GOT3 (cell line): ENCODE measurements at places on chromosomes 4 and X.
A peak's percentile ranks its signal among the peaks of the same experiment; 100 is the strongest.

GRCh38 chrX:10104958-10105658 lies 51.7 kb upstream of the CLCN4 start:
- DNase-seq: no peak

GRCh38 chrX:63361494-63361893 lies 10.4 kb upstream of the SPIN4 start:
- DNase-seq: no peak

GRCh38 chrX:12901486-12901885 lies 4.9 kb upstream of the TLR8 start:
- peak; percentile 36 for DNase-seq

- DNase-seq: no peak
Observed at GRCh38 chrX:153928846-153929245, 2.8 kb upstream of the ARHGAP4 start.

DNA sequence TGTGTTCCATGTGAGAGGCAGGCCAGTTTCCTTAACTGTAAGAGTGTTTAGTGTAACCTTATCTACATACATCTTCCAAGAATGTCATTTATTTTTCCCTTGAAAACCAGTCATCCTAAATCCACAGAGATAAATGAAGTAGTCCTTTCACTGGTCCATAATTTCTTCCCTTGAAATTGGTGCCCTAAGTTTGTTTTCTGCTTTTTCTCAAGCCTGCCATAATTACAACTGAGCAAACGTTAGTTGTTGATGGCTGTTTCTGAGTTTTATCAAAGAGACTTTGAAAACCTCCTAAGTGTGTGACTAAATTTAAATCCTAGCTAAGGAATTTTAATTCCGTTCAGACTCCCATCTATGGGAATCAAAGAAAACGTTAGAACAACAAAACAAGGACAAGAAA lies 3.6 kb upstream of the TDO2 start:
- DNase-seq: no peak

- no peak for DNase-seq
Observed at GRCh38 chrX:70973221-70973620, 42.3 kb upstream of the SLC7A3 start.

DNA sequence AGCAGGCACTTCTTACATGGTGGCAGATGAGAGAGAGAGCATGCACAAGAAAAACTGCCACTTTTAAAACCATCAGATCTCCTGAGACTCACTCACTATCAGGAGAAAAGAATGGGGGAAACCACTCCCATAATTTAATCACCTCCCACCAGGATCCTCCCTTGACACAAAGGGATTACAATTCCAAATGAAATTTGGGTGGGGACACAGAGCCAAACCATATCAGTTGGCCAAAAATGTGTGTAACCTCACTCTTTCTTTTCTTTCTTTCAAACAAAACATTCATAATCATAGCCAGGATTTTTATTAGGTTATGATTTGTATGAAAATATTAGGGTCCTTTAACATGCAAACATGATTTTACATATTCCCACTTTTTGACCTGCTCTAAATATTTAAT lies 222.1 kb downstream of the PCDH18 start:
- DNase-seq: no peak

- DNase-seq: no peak
Observed at GRCh38 chrX:46628460-46629371, 55.2 kb downstream of the CHST7 start.

DNA sequence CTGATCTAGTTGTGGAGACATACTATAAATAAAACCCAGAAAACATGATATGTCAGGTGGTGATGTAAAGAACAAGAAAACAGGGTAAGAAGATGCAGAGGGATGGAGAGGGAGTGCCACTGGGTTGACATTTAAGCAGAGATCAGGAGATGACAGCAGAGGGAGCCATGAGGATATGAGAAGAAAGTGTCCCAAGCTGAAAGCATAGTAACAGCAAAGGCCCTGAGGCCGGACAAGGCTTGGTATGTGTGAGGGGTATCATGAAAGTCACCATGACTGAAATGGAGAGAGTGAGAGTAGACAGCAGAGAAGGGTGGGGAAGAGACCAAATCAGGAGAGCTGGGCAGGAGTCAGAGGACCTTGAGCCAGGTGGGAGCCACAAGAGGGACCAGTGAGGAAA lies 3.4 kb downstream of the GPKOW start:
- DNase-seq: no peak

GRCh38 chr4:139593091-139593564 lies 37.1 kb upstream of the SETD7 start:
- DNase-seq: no peak

DNA sequence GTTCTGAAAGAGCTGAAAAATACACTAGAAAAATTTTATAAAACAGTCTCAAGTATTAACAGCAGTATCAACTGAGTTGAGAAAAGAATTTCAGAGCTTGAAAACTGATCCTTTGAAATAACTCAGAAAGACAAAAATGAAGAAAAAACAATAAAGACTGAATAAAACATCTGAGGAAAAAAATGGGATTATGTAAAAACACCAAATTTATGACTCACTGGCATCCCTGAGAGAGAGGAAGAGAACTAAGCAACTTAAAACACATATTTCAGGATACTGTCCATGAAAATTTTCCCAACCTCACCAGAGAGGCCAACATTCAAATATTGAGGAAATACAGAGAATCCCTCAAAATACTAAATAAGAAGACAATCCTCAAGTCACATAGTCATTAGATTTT lies 22.9 kb downstream of the PABPC4L start:
- no peak for DNase-seq

- DNase-seq: no peak
Observed at GRCh38 chr4:13706120-13706519, 78.6 kb upstream of the BOD1L1 start.
